ENCODE measurements at places on chromosomes 5 and 9.

DNA sequence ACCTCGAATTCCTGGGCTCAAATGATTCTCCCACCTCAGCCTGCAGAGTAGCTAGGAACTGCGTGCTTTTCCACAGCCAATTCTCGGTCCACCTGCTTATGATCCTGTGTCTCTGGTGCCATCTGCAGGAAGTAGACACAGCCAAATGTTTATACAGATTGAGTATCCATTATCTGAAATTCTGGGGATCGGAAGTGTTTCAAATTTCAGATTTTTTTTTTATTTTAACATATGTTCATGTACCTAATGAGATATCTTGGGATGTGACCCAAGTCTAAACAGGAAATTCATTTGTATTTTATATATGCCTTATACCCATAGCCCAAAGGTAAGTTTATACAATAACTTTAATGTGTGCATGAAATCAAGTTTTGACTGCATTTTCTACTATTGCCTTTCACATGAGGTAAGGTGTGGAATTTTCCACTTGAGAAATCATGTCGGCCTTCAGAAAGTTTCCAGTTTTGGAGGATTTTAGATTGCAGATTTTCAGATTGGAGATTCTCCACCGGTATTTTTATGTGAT is 89.5 kb downstream of the ESM1 start:
- DNase-seq = peak; percentile 18

DNA sequence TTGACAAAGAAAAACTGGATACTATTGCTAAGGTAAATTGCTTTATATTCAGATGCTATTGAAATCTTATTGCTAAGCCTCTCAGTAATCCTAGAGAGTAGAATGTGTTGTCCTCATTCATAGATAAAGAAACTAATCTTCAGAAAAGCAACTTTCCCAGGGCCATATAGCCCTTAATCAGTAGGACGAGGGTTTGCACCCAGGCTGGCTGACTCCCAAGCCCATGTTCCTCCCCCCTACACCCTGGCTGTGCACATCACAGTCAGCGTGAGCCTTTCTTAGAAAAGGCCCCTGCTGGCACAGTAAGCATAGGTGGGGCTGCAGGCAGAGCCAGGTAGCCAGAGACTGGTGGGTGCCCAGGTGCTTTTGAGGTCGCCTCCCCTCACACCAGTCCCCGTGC is 15.8 kb upstream of the GLIPR2 start:
- DNase-seq = no peak

DNA sequence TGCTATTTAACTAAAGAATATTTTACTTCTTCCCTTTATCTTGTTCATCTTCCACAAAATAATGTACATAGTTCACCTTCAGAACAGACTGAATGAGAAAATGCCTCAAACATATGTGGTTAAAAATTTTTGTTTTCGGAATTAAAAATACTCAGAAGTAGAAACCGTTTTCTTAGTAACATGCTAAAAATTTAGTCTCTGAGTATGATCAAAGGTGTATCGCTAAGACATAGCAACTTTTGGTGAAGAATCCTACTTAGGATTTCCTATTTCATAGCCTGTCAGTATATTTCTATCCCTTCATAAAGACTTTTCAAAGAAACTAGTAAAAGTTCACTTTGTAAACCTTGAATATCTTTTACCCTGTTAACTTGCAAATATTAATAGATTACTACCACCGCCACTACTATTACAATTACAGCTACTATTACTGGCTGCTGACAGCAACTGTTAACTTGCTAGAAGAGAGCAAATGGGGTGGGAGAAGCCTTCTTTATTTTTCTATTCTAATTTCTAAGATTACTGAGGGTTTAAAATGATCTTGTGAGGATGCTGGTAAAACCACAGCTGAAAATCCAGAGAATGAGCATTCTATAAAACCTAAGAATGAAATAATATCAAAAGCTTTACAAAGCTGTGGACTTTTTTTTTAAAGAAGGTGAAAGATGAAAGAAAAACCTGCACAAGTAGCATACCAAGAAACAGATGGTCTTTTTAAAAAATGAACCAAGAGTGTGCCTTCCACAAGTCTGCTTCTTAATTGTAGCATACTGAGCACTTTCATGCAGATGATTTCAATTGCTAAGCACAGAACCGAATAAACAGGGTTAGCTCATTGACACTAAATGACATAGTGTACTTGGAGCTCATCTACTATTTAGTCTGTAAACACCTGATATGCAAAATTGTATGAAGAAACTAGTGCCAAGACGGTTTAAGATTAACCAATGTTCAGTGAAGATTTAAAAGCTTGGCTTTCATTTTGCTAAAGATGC is 246.3 kb upstream of the EFNA5 start:
- no peak for DNase-seq

- no peak for DNase-seq
These were observed 89.9 kb upstream of the FSD1L start for GRCh38 chr9:105357937-105358336.

DNA sequence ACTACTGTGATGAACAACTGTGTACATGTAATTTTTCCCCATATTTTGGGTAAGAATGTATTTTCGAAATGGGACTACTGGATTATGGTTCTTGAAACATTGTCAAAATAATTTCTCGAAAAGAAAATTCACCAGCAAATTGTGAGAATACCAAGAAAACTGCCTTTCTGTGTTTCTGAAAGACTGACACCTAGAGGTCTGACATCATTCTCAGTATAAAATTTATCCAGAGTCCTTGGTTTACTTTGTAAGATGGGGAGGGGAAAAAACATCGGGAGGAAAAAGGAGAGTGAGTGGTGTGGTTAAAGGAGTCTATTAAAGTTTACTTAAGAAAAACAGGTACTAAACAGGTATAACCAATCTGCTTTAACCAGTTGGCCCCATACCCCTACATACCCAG is 149.2 kb downstream of the CEP120 start:
- no peak for DNase-seq

DNA sequence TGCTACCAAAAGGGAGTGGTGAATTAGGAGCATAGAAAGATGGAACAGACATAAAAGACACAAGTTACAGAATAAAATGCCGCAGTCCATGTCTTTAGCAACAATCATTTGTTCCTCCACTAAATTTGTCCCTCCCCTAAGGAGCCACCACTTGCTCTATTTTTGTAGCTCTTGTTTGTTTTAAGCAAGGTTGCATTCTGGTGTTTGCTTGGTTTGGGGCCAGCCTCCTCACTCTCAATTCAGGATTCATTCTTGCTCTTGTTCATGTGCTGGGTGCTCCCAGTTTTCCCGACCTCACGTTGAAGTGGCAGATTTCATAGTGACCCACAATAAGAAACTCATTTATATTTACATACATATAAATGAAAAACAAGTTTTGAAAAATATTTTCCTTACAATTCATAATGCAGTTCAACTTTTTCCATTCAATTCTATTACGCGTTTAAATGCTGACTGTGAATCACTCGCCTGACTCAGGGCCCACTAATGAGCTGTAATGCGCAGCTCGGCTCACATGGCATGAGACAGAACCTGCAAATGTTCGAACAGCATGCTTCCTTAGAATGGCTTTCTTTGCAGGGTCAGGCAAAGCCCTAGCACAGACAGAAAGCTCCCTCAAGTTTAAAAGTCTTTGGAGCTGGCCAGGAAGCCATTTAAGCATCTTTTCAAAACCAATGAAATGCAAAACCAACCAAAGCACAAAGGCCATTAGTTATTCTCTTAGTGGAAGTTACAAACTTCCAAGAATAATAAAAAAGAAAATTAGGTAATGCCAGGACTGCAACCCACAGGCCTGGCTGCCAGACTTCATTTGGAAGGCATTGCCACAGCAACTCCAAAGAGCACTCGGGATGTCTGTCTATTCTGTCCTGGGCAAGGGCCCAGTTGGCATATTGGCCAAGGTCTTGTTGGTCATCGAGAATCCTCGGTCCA is 41.7 kb downstream of the RETREG1 start:
- DNase-seq = peak; percentile 31

- no peak for DNase-seq
These were observed 24.3 kb upstream of the PLIN2 start for GRCh38 chr9:19151425-19152159.

GRCh38 chr5:94345257-94345656 is 273.1 kb downstream of the KIAA0825 start:
- DNase-seq = no peak

GRCh38 chr9:136619742-136620440 is 42.8 kb upstream of the EGFL7 start:
- DNase-seq = no peak

GRCh38 chr5:126428421-126428820 is 5.2 kb downstream of the GRAMD2B start:
- DNase-seq = no peak

DNA sequence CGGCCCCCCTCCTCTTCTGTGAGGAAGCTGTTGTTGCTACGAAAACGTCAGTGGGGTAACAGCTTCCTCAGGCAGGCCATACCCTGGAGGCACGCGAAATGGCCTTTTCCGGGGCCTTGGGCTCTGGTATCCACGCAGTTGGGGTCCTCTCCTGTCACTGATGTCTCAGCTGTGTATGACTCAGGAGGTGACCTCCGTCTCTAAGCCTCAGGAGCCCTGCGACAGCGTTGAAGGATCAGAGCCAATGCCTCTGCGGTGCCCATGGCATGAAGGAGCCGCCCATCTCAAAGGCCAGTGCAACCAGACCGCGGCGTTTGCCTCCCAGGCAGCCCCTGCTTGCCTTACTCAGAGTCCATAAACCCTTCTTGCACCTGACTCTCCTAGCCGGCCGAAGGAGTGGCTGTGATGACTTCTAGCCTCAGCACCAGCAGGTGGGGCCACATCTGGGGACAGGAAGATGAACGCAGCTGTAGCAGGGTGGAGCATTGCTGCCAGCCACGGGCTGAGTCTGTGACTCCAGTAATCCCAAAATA is 1.0 kb upstream of the MXD3 start:
- no peak for DNase-seq

DNA sequence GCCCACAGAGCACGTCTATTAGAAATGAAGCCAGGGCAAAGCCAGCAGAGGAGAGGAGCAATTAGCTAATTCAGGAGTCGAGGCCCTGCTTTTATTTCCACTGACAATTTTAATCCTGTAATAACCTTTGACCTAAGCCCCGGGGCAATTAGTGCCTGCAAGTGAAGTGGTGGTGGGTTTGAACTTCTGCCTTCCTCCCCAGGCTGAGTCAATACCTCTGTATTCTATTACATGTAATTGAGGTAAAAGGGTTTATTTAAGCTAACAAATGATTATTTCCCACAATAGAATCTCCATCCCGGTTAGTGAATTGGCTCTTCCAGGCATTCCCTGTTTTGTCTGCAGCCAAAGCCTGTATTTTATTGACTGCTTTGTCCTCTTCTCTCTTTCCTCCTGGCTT is 49.9 kb downstream of the FGF18 start:
- DNase-seq = peak; percentile 56

- DNase-seq = no peak
These were observed 337.1 kb downstream of the GADD45G start for GRCh38 chr9:89941875-89942274.

DNA sequence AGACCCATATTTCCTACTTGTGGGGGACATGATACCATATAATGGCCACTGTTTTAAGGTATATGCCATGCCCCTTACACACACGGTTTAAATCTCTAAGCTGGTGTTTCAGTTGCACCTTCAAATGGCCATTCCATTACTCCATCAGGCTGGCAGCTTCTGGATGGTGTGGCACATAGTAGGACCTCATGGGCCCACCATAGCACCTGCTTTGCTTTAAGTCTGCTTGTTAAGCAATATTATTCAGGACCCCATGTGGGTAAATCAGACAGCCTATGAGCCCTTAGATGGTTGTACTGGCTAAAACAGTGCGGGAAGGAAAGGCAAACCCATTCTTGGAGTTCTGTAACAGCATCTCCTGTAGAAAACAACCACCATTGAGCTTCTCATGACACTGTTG is 27.4 kb upstream of the PANK3 start:
- no peak for DNase-seq

- no peak for DNase-seq
These were observed 71.5 kb downstream of the STK32A start for GRCh38 chr5:147306351-147306750.

GRCh38 chr5:132444841-132445639 is 45.5 kb downstream of the IRF1 start:
- no peak for DNase-seq

DNA sequence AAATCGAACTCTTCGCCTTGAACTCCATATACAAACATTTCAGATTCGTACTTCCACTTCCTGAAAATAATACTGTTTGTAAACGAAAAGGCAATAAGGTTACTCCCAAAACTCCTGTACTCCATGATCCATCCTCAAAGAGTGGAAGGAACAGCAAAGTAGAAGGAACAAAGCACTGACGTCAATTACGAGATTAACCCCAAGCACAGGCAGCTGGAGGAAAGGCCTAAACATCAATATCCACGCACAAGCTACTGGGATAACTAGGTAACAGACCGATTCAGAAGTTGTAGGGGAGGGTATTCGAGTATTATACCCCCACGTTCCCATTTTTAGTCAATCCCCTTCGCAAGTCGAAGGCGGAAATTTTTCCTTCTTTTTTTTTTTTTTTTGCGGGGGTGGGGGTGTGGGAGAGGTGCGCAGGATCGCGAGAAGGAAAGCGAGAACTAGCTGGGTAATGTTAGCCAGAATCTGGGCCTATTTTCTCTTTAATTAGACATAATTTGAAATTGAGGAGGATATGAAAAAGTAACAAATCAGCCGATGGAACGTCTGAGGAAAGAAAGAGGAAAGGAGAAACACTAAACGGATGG is 909 bp downstream of the AFF4 start:
- peak; percentile 56 for DNase-seq

GRCh38 chr5:75367401-75367800 is 30.4 kb downstream of the HMGCR start:
- DNase-seq = no peak

- DNase-seq = no peak
These were observed 41.8 kb upstream of the KDM4C start for GRCh38 chr9:6715755-6716643.

GRCh38 chr5:31100047-31100575 is 93.4 kb upstream of the CDH6 start:
- DNase-seq = no peak

DNA sequence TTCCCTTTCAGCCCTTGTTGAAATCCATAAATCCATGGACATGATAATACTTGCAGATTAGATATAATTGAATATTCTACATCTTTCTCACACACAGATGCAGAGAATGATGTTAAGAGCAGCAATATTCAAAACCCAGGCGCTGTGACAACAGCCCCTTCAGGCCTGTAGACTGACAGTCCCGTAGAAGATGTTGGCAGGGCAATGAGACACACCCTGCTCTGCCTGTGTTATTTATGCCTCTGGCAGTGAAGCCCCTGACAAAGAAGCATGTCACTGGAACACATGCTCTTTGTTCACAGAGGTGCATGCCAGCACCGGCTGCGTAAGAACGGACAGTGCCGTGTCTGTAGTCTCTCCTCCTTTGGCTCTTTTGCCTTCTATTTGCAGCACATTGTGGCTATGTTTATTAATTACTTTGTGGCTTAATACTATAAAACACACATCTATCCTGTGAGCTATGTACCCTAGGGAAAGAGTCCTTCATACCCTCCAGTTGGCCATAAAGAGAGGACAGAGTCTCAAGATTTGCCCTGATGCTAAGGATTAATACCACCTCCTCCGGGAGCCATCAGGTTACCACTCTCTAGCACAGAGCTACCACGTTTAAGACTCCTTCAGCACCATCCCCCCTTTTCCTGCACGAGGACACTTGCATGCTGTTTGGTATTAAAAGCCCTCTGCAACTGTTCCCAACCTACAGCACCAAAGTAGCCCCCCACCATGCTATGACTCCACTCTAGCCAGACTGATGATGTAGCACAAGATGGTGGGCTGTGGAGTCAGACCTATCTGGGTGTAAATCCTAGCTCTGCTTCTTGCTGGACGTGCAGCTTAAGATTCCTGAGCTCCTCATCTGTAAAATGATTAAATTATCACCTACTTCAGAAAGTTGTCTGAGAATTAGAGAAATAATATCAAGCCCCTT is 2.0 kb upstream of the ANP32B start:
- no peak for DNase-seq
